Mesothelial cell of epicardium (in vitro differentiated cells): ENCODE measurements at places on chromosomes 5 and 9.

DNA sequence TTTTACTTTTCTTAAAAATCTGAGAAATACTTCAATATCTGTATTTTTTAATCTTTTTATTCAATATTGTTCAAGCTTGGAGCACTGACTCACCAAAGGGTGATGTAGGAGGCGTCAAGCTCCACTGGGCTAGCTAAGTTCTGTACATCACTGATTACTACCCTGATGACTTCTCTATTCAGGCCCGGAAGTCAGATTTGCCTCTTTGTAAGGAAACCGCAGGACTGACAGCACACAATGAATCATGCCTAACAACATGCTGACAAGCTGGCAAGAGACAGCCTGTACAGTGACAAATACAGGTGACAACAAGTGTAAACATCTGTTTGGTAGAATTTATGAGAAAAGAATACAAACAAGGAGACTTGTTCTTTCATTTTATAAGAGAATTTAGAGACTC lies 627.9 kb upstream of the RORB start:
- no peak for DNase-seq

DNA sequence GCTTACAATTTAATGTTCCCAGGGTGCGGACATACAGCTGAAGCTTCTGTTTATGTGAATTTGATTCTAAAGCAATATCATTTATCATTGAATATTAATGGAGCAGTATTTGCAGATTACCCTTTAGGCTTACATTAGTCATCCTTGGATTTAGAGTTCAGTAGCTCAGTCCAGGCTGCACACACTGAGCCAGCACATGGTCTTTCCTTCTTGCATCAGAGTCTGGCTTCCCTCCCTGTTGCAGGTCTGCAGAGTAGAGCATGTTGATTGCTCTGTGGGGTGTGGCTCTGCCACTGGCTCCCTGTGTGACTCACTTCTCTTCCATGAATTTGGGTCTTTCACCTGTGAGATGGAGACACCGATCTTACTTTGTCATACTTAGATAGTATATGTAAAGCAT lies 36.8 kb downstream of the NSG2 start:
- DNase-seq: no peak

- no peak for DNase-seq
Observed at GRCh38 chr9:115240676-115241075, 122.7 kb upstream of the TNC start.

- no peak for DNase-seq
Observed at GRCh38 chr5:57332361-57332760, 150.2 kb downstream of the ACTBL2 start.

- no peak for DNase-seq
Observed at GRCh38 chr5:35516271-35516670, 101.4 kb upstream of the SPEF2 start.
